ENCODE measurements at places on chromosomes 5 and 9. TPM values are rescaled to one million over a fixed set of nuclear protein-coding genes. Genes with fewer than 3 reads are reported as not detected.

GRCh38 chr9:137700911-137701310, 82.1 kb downstream of the EHMT1 start:
- H3K4me1 ChIP-seq, result peaks cover 12% of the 10 kb centered on the region
- H3K36me3 ChIP-seq, result no peaks in the 10 kb centered on the region
- no peaks in the 10 kb centered on the region for H3K27me3 ChIP-seq
- no peak overlapping the region for H3K27ac ChIP-seq

GRCh38 chr9:108469654-108470053, 386.1 kb downstream of the ACTL7B start:
- H3K4me1 ChIP-seq, result no peaks in the 10 kb centered on the region
- no peak overlapping the region for H3K27ac ChIP-seq

DNA sequence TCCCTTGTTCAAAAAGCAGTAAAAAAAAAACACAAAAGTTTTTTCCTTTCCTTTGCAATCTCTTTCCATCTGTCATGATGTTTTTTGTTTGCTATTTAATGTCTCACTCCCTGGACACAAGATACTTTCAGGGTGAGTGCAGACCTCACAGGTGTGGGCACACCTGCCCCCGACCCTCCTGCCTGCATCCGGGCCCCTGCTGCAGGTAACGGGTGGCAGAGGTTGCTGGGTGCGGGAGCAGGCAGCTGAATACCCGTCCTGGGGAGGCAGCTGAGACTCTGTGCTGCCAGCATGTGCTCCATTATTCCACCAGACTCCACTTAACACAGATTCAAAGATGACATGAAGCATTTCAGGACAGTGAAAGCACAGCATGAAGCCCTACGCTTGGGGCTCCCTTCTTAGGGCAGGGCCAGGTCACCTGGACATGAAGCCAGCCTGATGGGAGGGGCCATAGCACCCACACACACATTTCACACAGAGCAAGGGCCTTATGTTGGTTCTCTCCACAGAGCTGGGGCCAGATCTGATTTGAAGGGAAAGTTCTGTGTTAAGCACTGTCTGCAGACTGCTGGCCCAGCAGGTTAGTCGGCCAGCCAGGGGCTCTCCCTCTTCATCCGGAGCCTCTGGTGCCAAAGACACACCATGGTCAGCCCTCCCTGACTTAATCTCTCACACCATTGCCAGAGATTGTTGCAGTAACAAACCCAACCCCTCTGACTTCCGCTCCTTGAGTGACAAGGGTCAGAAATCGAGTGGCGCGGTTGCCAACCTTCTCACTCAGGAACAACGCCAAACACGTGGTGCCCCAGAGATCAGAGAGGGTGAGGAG, 13.0 kb downstream of the NEK6 start:
- peak overlapping the region; percentile 40 for H3K27ac ChIP-seq
- no peaks in the 10 kb centered on the region for H3K36me3 ChIP-seq
- H3K4me1 ChIP-seq, result peaks cover 3% of the 10 kb centered on the region
- DNase-seq, result no peak
- H3K4me3 ChIP-seq, result no peak overlapping the region

DNA sequence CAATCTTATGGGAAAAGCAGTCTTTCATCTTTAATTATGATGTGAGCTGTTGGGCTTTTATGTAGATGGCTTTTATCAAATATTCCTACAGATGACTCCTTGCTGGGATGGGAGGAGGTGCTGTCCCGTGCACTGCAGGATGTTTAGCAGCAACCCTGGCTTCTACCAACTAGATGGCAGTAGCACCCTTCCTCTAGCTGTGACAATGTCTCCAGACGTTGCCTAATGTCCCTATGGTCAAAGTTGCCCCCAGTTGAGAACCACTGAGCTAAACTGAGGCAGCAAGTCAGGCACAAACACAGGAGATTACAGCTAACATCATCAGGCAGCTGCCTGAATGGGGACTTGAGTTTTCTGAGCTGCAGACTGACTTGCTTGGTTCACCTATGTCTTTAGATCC, 401.9 kb upstream of the PDE4D start:
- DNase-seq, result no peak
- H3K27me3 ChIP-seq, result no peaks in the 10 kb centered on the region
- H3K36me3 ChIP-seq, result no peaks in the 10 kb centered on the region
- no peak overlapping the region for H3K27ac ChIP-seq
- no peaks in the 10 kb centered on the region for H3K4me1 ChIP-seq
- no peak overlapping the region for H3K4me3 ChIP-seq

GRCh38 chr5:6365977-6366590, 12.3 kb downstream of the MED10 start:
- no peak overlapping the region for H3K4me3 ChIP-seq
- no peak overlapping the region for H3K27ac ChIP-seq
- no peak for DNase-seq
- H3K4me1 ChIP-seq, result no peaks in the 10 kb centered on the region
- H3K36me3 ChIP-seq, result no peaks in the 10 kb centered on the region

GRCh38 chr5:142287096-142287972, 37.5 kb downstream of the SPRY4 start:
- no peak overlapping the region for H3K27ac ChIP-seq
- H3K36me3 ChIP-seq, result no peaks in the 10 kb centered on the region
- no peaks in the 10 kb centered on the region for H3K4me1 ChIP-seq
- H3K27me3 ChIP-seq, result no peaks in the 10 kb centered on the region

GRCh38 chr5:38871058-38871605, 25.3 kb downstream of the OSMR start:
- no peaks in the 10 kb centered on the region for H3K27me3 ChIP-seq
- no peak overlapping the region for H3K4me3 ChIP-seq
- no peak for DNase-seq
- H3K4me1 ChIP-seq, result peaks cover 19% of the 10 kb centered on the region

DNA sequence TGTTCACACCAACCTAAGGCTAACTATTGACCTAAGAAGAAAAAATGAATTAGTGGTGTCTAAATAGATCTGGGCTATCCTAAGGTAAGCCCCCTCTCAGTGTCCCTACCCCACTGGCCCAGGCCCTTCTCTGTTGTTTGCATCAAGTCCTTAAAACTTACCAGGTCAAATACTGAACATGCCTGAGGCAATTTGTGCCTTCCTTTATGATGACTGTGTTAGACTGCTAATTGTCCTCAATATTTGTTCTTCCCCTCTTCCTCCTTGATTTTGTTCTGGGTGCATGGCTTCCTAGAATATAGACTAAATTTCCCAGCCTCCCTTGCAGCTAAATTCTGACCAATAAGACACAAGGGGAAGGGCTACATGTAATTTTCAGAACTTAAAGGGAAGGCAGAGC, 199.9 kb downstream of the ADAMTS12 start:
- H3K4me1 ChIP-seq, result no peaks in the 10 kb centered on the region
- H3K36me3 ChIP-seq, result no peaks in the 10 kb centered on the region
- DNase-seq, result no peak
- no peak overlapping the region for H3K4me3 ChIP-seq
- H3K27ac ChIP-seq, result no peak overlapping the region
- H3K27me3 ChIP-seq, result no peaks in the 10 kb centered on the region

GRCh38 chr9:99222416-99223270, 561 bp downstream of the SEC61B start:
- peaks cover 60% of the 10 kb centered on the region for H3K4me1 ChIP-seq
- H3K4me3 ChIP-seq, result peak overlapping the region; percentile 91
- H3K27me3 ChIP-seq, result no peaks in the 10 kb centered on the region
- H3K36me3 ChIP-seq, result no peaks in the 10 kb centered on the region
- no peak for DNase-seq

- H3K4me1 ChIP-seq, result peaks cover 42% of the 10 kb centered on the region
- H3K27ac ChIP-seq, result peak overlapping the region; percentile 90
- no peak for DNase-seq
- no peaks in the 10 kb centered on the region for H3K27me3 ChIP-seq
Observed at GRCh38 chr5:151094852-151095245, 14.0 kb upstream of the TNIP1 start.

DNA sequence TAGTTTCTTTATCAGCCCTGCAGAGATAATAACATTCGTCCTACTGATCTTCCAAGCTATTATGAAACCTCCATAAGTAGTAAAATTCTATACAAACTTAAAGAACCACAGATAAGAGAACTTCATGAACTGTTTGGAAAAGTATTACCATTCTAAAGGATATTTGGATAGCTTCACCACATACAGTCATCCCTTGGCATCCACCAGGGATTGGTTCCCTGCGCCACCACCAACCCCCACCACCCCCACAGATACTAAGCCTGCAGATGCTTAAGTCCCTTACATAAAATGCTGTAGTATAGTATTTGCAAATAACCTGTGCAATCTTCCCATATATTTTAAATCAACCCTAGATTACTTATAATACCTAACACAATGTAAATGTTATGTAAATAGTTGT, 61.4 kb upstream of the SHISAL2B start:
- DNase-seq, result no peak
- no peaks in the 10 kb centered on the region for H3K36me3 ChIP-seq
- H3K4me3 ChIP-seq, result no peak overlapping the region
- H3K27ac ChIP-seq, result no peak overlapping the region

DNA sequence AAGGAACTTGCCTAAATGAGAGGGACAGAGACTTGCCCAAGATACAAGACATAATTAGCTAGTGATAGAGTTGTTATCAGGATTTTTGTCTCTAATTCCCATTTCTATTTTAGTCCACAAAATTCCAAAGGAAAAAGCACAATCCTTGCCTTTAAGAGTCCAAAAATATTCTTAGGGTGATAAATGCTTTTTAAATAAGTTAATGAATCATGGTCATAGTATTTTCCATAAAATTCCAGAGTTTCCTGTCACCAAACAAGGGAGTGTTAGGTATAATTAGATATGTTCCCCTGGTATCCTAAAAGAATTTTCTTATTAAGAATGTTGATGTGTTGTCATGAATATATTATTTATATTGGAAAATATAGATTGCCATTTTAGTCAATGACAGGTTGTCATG, 21.8 kb upstream of the CEP72 start:
- no peaks in the 10 kb centered on the region for H3K4me1 ChIP-seq
- no peak overlapping the region for H3K4me3 ChIP-seq
- no peak overlapping the region for H3K27ac ChIP-seq
- peaks cover 4% of the 10 kb centered on the region for H3K27me3 ChIP-seq

DNA sequence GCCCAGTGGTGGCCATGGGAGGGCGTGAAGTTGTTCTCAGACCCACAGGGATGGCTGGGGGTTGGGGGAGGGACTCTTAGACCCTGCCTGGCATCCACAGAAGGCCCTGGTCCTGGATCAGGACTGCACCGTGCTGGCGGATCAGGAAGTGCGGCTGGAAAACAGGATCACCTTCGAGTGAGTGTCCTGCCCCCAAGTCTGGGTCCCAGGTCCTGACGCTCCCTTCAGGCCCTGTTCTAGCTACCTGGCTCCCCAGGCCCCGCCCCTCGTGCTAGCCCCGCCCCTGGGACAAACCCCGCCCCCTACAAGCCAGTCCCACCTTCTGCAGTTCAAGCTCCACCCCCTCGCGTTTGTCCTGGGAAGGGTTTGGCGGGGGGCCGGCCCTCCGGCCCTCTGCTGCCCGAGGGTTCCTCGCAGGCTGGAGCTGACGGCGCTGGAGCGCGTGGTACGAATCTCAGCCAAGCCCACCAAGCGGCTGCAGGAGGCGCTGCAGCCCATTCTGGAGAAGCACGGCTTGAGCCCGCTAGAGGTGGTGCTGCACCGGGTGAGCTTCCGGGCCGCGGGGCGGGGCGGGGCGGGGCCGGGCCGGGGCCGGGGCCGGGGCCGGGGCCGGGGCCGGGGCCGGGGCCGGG, 12.9 kb downstream of the RGS14 start:
- H3K4me1 ChIP-seq, result peaks cover 23% of the 10 kb centered on the region
- H3K36me3 ChIP-seq, result no peaks in the 10 kb centered on the region
- H3K4me3 ChIP-seq, result no peak overlapping the region
- peak overlapping the region; percentile 70 for H3K27ac ChIP-seq
- H3K27me3 ChIP-seq, result no peaks in the 10 kb centered on the region

- no peaks in the 10 kb centered on the region for H3K4me1 ChIP-seq
- H3K4me3 ChIP-seq, result no peak overlapping the region
- H3K36me3 ChIP-seq, result no peaks in the 10 kb centered on the region
- DNase-seq, result no peak
- H3K27ac ChIP-seq, result no peak overlapping the region
Observed at GRCh38 chr5:50684721-50685120, 18.3 kb downstream of the PARP8 start.

DNA sequence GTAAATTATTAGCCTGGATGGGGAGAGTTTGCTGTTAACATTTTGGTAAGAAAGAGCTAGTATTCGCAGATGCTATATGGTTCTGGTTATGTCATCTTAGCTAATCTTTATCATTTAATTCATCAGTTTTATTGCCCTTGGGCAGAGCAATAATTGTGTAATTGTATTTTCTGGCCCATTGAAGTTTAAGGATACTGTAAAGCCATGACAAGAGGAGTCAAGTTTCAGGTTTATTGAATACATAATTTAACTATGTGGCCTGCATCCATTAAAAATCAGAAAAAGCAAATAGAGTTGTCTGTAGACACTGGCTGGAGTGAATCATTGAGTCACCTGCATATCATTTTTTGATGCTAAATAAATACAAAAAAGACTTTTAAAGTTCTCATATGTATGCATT, 255.8 kb downstream of the PRELID2 start:
- H3K36me3 ChIP-seq, result no peaks in the 10 kb centered on the region
- DNase-seq, result no peak
- no peak overlapping the region for H3K27ac ChIP-seq
- no peaks in the 10 kb centered on the region for H3K27me3 ChIP-seq

GRCh38 chr5:72606525-72606924, 99.3 kb upstream of the ZNF366 start:
- no peak overlapping the region for H3K4me3 ChIP-seq
- no peaks in the 10 kb centered on the region for H3K36me3 ChIP-seq
- no peaks in the 10 kb centered on the region for H3K4me1 ChIP-seq
- no peaks in the 10 kb centered on the region for H3K27me3 ChIP-seq
- DNase-seq, result no peak

GRCh38 chr5:37709020-37709419, 130.8 kb downstream of the GDNF start:
- peaks cover 5% of the 10 kb centered on the region for H3K4me1 ChIP-seq
- H3K27me3 ChIP-seq, result no peaks in the 10 kb centered on the region
- H3K27ac ChIP-seq, result no peak overlapping the region
- DNase-seq, result no peak
- no peaks in the 10 kb centered on the region for H3K36me3 ChIP-seq

DNA sequence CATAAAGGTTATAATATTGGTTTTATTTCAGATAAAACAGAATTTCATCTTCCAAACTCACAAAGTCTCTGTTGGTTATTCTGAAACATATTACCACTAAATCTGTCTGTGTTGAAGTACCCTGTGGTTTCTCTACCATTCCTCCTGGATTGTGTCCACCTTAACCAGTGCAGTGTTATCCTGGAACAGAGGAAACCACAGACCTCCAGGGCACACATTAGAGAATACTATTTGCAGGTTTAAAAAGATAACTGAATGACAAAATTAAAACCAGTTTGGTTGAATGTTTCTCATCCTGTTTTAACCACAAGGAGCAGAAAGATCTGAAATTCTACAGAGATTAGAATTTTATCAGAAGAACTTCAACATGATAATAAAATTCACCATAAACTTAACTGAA, 251.8 kb downstream of the CWC27 start:
- no peaks in the 10 kb centered on the region for H3K27me3 ChIP-seq
- no peak overlapping the region for H3K4me3 ChIP-seq
- no peak for DNase-seq
- H3K36me3 ChIP-seq, result no peaks in the 10 kb centered on the region
- no peaks in the 10 kb centered on the region for H3K4me1 ChIP-seq

- no peak for DNase-seq
- no peak overlapping the region for H3K27ac ChIP-seq
- H3K27me3 ChIP-seq, result no peaks in the 10 kb centered on the region
- peaks cover 33% of the 10 kb centered on the region for H3K4me1 ChIP-seq
- H3K36me3 ChIP-seq, result peaks cover 56% of the 10 kb centered on the region
Observed at GRCh38 chr9:133342069-133342406, 5.9 kb downstream of the MED22 start.

Gene S1PR3
- 86.8 TPM for total RNA-seq

Gene ANKRD20A1
- total RNA-seq, result 2.9 TPM

Gene PCDHB2
- 1.3 TPM for total RNA-seq

Gene RXRA
- 69.7 TPM for total RNA-seq
